D721Med (cell line): ENCODE measurements at places on chromosomes 2 and 18.

DNA sequence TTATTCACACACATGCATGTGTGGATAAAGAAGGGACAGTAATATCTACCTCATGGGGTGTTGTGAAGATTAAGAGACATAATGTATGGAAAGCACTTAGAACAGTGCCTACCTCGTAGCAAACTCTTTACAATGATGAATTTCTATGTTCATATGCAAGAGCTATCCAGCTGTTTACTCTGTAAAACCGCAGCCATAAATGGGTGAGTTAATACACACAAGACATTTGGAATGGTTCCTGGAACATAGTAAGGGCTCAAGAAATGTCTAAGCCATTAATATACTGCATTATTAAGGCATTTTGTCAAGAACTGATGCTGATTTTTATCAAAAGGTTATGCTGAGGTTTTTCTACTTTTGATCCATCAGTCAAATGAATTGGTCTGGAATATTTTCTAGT lies 1076.2 kb downstream of the TSN start:
- no peak for DNase-seq

DNA sequence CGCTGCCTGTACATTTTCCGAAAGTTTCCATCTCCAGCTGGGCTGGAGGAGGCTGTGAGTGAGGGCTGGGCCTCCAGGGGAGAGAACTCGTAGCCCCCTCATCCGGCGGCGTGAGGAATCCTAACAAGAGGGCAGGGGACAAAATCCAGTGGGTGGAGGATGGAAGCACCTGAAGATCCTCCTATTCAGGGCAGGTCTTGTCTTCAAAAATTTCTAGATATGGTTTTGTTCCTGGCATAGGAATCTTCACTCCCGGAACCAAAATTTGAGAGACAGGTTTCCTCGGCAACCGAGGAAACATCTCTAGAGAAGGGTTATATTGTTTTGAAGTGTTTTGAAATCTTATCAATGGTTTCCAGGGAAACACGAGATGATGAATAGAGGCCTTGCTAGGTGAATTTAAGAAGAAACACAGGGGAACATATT lies 136.7 kb downstream of the SH3BP4 start:
- no peak for DNase-seq

GRCh38 chr2:74457129-74457548 lies 1.1 kb upstream of the WBP1 start:
- no peak for DNase-seq

DNA sequence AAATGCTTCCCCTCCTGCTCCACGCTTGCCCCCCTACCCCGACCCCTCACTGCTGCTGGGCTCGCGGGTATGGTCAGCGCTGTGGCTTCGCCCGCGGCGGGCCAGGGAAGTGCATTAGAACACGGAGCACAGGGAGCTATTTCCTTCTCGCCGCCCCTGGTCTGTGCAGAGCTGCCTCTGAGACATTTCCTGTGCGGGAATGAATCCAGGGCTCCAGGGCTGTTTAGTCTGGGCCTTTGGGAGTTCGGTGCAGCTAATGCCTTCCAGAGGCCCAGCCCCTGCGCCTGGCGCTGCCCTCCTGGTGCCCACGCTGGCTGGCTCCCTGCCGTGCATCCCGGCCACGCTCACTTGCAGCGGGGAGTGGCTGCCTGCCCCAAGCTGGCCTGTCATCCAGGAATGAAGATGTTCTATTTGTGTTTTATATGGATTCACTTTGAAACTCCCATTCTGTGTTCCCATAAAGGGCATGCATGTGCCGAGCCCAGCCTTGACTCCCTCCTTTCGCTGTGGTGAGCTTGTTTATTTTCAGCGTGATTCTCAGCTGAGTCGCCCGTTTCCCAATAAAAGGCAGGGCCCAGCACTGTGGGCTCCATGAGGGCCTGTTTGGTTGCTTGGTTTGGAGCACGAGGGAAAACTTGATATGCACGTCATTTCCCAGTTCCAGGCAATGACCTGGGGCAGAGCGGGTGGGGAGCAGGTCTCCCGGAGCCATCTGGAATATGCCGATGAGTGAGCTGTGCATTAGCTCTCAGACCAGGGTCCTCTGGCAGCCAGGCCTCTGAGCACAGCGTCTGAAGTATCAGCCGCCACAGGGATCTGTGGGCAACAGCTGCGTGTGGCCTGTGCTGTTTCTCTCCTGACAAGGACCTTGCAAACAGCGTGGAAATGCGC lies 42.7 kb downstream of the SH3RF3 start:
- DNase-seq, result no peak

GRCh38 chr2:213022987-213023386 lies 128.4 kb downstream of the IKZF2 start:
- no peak for DNase-seq

GRCh38 chr2:17184512-17184911 lies 333.7 kb downstream of the RAD51AP2 start:
- DNase-seq, result no peak

DNA sequence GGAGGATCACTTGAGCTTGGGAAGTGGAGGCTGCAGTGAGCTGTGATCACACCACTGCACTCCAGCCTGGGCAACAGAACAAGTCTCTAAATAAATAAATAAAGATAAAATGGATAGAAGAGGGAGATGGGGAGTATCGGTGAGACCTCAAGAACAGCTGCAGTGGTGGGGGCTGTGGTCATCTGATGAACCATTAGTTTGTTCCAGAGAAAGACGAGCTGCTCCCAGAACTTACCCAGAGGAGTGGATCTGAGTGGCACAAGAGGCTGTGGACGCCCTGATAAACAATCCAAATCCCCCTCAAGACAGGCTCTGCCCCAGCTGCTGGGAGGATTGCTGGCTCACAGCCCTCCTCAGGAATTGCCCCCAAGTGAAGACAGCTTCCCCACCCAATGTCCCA lies 26.7 kb downstream of the TMEM127 start:
- no peak for DNase-seq

DNA sequence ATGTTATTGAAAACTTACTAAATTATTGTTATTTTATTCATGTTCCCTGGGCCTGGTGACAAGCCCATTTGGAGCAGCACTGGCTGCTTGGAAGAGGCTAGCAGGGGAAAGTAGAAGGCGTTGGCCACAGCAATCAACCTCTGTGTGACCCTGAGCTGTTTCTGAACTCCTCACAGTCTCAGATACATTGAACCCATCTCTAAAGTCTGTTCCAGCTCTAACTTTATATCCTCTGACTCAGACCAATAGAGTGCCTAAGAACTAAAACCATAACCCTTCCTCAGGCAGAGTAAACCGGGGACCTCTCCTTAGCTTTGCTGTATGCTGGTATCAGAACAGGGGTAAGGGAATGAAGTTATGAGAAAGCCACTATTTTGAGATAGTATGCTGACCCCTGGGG lies 96.4 kb upstream of the NOL4 start:
- no peak for DNase-seq

- DNase-seq, result no peak
Observed at GRCh38 chr2:19020144-19021099, 338.0 kb downstream of the OSR1 start.

- no peak for DNase-seq
Observed at GRCh38 chr2:69304656-69305055, 82.4 kb downstream of the GFPT1 start.

DNA sequence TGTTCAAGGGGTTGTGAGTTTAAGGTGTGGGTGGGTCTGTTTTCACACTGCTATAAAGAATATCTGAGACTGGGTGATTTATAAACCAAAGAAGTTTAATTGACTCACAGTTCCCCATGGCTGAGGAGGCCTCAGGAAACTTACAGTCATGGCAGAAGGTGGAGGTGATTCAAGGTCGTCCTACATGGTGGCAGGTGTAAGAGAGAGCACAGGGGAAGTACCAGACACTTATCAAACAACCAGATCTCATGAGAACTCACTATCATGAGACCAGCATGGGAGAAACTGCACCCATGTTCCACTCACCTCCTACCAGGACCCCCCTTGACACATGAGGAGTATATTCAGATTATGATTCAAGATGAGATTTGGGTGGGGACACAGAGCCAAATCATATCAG lies 38.0 kb downstream of the RHBDD1 start:
- DNase-seq, result no peak

DNA sequence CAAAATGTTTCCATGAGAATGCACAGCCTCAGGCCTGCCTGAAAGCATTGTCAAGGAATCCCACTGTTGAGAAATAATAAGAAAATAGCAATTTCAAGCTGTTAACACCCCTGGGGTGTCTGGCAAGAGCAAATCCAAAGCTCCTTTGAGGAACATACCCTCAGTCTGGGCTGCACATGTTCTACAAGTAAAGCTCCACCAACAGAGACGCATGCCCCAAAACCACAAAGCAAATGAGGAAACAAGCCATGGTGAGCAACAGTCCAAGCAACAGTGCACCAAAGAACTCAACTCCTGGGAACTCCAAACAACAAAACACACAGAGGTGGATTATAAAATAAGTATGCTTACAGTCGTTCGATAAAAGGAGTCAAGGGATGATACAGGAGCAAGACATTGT lies 40.3 kb downstream of the CYP27C1 start:
- DNase-seq, result no peak

DNA sequence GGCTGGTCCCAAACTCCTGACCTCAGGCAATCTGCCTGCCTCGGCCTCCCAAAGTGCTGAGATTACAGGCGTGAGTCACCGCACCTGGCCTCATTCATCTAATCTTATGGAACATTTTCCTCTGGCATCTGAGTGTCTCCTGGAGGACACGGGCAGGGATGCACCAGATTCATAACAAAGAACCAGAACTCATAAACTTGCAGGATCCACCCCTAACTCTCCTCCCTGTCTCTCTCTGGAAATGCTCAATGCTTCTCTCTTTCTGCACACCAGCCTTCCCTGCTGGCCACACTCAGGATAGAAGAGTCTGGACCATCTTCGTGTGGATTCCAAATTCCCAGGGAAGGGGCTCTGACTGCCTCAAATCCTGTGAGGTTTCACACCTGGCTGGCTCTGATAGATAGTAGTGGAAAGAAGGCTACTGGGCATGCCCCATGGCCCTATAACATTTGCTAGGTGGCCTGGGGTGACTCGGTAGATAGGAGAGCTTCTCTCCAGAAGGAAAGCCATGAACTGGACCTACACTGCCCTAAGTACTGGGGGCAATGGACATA lies 483.2 kb upstream of the GYPC start:
- no peak for DNase-seq

DNA sequence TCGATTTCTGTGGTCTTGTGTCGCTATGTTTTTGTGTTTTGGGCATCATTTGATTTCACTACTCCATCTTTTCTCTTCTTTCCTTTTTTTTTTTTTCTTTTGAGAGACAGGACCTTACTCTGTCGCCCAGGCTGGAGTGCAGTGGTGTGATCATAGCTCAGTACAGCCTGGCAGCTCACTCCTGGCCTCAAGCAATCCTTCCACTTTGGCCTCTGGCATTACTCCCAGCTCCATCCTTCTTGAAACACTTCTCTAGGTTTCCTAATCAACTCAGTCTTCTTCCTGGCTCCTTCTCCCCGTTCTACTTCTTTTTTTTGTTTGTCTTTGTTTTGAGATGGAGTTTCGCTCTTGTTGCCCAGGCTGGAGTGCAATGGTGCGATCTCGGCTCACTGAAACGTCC lies 26.5 kb downstream of the TCF23 start:
- DNase-seq, result no peak

GRCh38 chr2:207184348-207184747 lies 18.6 kb upstream of the KLF7 start:
- DNase-seq, result no peak

DNA sequence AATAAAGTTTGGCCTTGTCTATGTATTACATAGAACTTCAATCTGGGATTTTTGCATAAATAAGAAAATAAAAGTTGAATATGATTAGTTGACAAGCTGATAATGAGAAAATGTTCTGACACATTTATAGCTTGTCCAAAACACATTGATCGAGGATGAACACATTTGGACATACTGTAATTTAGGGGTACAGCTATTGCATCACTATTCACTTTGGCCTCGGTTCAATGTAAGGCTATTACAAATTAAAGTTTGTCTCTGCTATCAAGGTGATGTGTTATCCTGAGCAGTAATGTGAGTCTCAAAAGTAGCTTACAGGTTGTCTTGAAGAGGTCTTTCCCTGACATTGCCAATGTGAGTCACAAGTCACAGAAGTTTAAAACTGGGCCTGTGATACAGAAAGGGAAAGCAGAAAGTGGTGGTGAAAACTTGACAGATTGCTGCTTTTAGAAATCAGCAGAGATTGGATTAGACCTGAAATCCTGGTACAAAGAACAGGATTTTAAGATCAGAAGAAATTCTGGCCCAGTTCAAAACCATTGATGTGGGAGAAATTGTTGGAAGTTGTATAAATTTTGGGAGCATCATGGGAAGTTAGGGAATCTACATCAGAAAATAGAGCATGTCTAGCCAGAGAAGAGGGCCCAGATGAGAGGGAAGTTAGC lies 674.1 kb downstream of the NYAP2 start:
- DNase-seq, result no peak

- DNase-seq, result no peak
Observed at GRCh38 chr2:118169359-118170005, 81.2 kb downstream of the INSIG2 start.

DNA sequence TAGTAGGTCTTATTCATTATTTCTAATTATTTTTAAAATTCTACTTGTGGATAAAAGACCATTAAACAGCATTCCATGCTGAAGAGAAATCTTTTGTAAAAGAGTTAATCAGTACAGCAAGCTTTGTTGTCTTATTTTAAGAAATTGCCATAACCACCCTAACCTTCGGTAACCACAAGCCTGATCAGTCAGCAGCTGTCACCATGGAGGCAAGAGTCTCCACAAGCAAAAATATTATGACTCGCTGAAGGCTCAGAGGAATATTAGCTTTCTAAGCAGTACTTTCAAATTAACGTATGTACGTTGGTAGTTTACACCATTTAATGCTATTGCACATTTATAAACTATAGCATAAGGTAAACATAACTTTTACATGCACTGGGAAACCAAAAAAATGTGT lies 650.5 kb upstream of the LINC00305 start:
- no peak for DNase-seq

DNA sequence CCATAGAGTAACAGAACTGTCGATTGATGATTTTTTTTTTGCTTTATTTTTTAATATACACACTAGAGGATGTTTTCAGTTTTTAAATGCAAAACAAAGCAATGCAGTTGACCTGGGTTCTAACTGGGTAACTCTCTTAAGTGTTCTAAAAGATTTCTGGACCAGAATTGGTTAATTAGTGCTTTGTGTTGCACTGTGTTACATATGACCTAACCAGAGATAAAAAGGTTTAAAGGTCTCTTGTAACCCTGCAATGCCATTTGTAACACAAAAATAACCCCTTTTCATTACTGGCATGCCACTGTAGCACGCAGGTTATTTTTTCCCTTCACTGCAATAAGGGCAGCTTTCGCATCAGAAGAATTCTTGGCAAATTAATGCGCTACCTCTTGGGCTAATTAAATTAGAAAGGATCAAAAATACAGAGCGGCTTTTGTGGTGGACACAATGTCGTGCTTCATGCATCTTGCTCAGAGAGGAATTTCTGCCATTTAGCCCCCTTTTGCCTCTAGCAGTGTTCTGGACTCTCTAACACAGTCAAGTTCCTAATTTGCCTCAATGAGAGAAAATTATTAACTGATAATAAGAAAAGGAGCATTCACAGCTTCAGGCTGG lies 250.8 kb upstream of the ZEB2 start:
- DNase-seq, result no peak

GRCh38 chr2:55923091-55923981 lies at the start of gene EFEMP1:
Gene EFEMP1, minus strand, starts transcription at chr2:55923782. Its CDS starts 1,342 bp downstream, at chr2:55922440.
- no peak for DNase-seq
